ENCODE measurements at places on chromosomes 11 and 22. TPM values are rescaled to one million over a fixed set of nuclear protein-coding genes. Genes with fewer than 3 reads are reported as not detected.

GRCh38 chr22:48088251-48088650 lies 1325.8 kb downstream of the TBC1D22A start:
- no peak for ATAC-seq

- ATAC-seq: no peak
Observed at GRCh38 chr11:134480136-134480712, 68.2 kb upstream of the B3GAT1 start.

DNA sequence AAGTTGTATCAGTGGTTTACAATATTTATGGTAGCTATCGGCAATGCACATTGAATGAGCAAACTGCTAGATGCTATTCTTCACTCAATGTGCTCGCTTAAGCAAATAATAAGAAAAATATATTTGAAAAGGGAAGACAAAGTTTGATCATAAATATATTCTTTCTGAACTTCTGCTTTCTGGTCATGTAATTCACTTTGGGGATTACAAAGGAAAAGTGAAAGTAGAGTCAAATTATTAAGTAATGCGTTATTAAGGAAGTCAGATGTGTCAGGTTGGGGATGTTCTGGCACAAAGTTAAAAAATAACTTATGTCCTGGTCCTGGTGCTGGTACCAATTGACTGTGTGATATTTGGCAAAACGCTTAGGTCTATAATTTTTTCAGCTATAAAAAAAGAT lies 98.0 kb upstream of the TRIM77 start:
- ATAC-seq: no peak

DNA sequence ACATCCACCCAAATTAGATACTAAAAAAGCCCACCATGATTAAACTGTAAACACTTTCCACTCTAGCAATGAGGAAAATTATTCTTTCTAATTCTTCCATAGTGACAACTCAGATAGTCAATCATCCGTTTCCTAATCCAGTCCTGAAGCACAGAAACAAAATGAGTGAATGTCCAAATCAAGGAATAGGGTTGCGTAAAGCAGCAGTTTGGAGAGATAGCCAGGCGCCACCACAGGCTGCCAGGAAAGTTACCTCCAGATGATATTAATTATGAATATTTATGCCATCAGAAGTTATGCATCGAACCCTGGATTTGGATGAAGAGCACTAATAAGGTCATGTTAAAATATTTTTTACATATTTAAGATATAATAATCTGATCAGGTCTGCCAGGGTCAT lies 63.2 kb downstream of the ETS1 start:
- ATAC-seq: no peak

- ATAC-seq: peak; percentile 58
Observed at GRCh38 chr11:77386178-77386577, 84.7 kb upstream of the GDPD4 start.

GRCh38 chr22:35971456-35972119 lies 57.0 kb downstream of the RBFOX2 start:
- no peak for ATAC-seq

- ATAC-seq: no peak
Observed at GRCh38 chr11:92657226-92657625, 312.2 kb upstream of the MTNR1B start.

DNA sequence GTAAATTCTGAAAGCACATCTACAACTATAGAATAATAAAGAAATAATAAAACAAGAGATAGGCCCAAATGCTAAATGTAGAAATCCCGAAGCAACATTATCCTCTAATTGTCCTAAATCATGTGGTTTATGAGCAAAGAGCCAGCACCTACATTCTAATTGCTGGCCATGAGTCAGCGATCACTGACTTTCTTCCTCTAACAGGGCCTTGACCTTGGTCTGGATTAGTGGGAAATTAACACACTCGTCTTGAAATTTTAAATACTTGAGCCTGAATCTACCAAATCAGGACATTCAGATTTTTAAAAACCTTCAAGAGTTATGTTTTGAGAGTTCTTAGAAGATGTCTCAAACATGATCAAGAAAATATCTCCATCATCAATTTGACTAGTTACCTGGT lies 727.6 kb downstream of the METTL15 start:
- no peak for ATAC-seq

DNA sequence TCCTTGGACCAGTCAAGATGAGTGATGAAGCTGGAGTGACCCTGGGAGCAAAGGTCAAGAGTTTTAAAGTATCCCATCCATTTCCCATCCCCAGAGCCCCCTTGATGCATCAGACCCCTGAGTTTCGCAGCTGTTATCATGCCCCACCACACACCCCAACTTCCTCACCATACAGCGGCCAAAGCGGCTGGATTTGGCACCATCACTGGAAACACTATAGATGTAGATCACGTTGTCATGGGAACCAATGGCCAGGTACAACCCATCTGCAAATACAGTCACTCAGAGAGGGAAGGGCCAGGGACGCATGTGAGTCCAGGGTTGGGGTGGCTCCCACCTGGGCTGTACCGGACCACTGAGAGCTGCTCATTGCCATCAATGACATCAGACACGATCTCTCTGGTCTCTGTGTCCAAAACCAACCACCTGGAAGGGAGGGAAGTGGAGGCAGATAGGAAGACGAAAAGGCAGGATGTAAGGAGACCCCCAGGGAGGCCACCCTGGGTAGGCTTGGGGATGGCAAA lies 2.2 kb upstream of the MTA2 start:
- no peak for ATAC-seq

- no peak for ATAC-seq
Observed at GRCh38 chr11:56307836-56308235, 7.1 kb upstream of the OR8K3 start.

DNA sequence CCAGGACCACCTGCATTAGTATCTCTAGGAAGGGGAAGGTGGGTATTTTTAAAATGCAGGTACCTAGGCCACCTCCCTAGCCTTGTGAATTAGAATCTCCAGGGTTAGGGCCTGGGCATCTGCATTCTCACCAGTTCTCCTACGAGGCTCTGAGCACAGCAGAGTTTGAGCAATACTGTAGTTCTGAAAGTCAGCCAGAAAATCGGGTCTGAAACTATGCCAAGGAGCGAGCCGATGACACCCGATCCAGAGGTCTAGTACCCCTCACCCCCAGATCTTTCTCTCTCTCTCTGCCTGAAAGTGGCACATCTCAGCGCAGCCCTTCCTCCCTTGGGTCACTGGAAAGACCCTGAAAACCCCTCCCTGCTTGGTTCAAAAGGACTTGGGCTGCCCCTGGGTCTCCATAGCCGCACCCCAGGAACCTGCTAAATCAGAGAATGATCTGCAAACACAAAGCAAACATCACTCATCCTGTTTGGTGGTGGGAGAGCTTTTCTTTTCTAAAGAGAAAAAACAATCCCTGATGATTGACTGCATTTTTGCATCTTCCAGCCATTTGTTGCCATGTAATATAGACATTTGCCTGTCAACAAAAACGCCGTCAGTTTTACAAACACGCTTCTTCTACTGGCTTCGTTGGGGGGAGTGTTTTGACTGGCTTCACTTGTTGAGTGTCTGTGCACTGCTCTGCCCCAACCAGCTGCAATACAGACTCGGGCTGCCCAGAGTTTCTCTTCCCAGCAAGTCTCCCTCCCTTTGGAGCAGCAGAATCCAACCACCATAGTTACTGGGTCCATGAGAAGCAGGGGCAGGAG lies 229.9 kb downstream of the MN1 start:
- no peak for ATAC-seq

DNA sequence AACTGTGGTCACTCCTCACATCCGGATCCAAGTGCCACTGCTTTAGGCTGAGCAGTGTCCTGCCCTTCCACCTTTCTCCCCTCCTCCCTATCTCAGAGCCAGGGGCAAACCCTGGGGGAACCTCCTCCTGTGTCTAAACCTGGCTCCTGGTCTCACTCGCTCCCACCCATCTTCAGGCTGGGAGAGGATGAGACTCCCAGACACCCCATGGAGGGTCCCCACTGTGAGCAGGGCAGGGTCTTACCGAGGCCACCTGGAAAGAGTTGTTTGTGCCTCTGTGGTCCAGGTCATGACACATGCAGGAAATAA lies 93.6 kb downstream of the PDE2A start:
- no peak for ATAC-seq

GRCh38 chr11:111735262-111736116 lies 30.7 kb downstream of the PPP2R1B start:
- peak; percentile 84 for ATAC-seq

MMP27 gene
- total RNA-seq: not detected

DNA sequence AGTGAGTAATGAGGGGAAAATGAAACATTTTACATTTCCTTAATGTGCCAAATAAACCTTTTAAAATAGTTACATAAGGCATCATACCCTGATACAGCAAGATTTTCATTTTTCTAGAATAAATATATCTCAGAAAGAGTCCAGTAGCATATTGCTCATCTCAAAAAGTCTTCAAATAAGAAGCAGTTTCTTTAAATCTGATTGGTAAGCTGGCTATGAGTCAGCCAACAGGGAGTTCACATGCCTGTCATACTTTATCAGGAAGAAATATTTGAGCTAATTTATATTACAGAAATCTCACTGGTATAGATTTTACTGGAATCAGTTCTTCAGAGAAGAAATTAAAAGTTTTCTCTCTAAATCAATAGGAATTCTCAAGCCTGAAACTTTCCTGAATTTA lies 258.1 kb downstream of the C11orf87 start:
- ATAC-seq: no peak
